ENCODE measurements at places on chromosomes 6 and 20.
A peak's percentile ranks its signal among the peaks of the same experiment; 100 is the strongest.

- no peak for DNase-seq
Measured at GRCh38 chr6:100465701-100466409, 1.1 kb upstream of the SIM1 start.

DNA sequence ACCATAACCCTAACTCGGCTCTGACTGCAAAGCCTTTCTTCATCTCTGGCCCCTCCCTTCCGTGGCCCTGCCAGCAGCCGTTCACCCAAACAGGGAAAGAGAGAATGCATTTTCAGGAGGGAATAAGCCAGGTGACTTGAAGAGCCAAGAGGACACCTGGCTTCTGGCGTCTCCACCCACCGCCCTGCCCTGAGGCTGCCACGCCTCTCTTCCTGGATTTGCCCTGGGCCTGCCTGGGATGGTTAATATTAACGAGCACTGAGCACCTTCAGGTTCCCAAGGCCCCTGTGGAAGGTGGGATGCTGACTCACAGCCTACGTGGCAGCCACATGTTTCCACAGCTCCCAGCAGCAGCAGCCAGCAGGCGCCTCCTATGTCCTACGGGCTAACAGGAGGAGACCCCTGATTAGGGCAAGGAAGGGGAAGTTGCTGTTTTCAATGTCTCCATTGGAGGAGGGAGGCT lies 138.0 kb upstream of the RREB1 start:
- DNase-seq = no peak

DNA sequence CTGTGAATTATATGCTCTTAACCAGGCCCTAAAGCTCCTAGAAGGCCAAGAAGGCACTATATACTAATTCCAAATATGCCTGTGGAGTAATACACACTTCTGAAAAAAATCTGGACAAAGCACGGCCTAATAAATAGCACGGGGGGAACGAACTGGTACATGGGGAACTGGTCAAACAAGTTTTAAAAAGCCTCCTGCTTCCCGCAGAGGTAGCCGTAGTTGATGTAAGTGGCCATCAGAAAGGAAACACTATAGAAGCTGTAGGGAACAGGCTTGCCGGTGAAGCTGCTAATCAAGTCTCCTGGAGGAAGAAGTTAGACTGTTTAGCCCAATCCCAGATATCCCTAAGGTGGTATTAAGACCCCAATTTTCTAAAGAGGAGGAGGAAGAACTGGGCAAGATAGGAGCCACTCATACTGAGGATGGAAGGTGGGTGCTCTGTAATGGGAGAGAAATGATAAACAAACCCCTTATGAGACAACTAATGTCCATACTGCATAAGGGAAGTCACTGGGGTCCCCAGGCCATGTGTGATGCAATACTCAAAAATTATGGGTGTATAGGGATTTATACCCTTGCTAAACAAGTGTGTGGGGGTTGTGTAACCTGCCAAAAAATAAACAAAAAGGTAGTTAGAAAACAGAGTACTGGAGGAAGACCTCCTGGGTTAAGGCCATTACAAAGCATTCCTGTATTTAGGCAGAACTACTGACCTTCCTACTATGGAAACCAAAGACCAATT lies 27.1 kb upstream of the ZNF318 start:
- DNase-seq = no peak

DNA sequence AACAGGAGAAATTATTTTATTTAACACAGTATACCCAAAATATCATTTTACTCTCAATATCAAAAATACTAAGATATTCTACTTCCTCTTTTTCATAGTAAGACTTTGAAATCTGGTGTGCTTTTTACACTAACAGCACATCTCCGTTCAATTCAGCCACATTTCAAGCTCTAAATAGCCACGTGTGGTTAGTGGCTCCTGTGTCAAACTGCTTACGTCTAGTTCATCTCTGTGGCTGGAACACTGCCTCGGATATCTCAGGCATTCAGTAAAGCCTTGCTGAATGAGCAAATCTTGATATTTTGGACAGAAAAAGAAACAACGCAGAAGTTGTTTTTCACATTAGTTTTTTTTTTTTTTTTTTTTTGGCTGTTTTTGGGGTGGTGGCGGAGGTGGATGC lies 136.1 kb downstream of the EYA4 start:
- no peak for DNase-seq

DNA sequence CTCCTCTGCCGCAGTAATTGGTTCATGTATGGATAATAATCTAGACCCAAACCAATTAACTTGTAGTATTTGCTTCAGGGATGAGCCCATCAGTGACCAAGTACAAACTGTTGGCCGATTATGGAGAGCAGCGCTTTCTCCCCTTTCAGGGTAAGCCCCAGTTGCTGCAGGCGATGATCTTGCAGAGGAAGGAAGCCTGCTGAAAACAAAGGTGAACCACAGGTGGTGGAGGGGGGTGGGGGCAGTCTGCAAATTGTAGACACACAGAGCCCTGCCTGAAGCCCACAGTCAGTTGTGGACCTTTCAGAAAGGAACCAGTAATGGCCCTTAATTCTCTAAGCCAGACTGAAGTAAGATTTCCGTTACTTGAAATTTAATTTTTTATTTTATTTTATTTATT lies 167.9 kb upstream of the JARID2 start:
- no peak for DNase-seq

DNA sequence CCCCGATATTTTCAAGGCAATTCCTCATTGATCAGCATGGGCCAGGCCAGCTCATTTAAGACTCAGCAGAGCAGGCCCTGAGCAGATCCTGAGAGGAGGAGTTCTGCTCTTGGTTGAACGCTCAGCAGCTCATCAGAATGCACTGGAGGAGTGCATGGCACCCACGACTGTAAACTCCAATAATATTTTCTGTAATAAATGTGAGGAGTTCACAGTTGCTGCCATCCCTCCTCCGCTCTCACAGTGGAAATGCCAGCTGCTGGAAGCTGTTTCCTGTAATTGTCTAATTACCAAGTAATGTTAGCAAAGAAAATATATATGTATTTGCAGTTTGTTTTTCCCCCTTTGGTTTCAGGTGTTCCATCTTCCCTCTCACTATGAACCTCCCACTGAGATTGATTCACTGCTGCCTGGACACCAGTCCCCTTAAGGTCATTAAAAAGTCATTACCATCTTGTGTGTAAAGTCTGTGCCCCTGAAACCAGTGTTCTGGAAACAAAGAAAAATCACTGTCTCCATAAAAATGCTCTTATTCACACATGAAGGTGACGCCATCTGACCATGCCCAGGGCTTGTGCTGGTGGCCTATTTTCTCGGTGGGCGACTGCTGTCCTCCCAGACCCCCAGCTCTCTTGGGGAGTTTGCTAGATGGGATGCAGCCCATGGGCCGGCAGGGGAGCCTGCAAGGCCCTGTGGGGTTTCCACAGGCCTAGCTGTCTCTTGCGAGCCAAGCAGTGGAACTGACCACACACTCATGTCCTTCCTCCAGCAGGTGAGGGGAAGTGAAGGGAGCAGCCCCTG lies 374.2 kb downstream of the ZFAND3 start:
- DNase-seq = no peak

- no peak for DNase-seq
Measured at GRCh38 chr6:39499053-39499452, 176.6 kb upstream of the KCNK16 start.

- no peak for DNase-seq
Measured at GRCh38 chr6:111646942-111647341, 41.3 kb upstream of the TRAF3IP2 start.

- no peak for DNase-seq
Measured at GRCh38 chr6:162864911-162865310, 137.1 kb downstream of the PACRG start.

GRCh38 chr6:111573892-111574797 lies 31.5 kb downstream of the TRAF3IP2 start:
- DNase-seq = no peak

DNA sequence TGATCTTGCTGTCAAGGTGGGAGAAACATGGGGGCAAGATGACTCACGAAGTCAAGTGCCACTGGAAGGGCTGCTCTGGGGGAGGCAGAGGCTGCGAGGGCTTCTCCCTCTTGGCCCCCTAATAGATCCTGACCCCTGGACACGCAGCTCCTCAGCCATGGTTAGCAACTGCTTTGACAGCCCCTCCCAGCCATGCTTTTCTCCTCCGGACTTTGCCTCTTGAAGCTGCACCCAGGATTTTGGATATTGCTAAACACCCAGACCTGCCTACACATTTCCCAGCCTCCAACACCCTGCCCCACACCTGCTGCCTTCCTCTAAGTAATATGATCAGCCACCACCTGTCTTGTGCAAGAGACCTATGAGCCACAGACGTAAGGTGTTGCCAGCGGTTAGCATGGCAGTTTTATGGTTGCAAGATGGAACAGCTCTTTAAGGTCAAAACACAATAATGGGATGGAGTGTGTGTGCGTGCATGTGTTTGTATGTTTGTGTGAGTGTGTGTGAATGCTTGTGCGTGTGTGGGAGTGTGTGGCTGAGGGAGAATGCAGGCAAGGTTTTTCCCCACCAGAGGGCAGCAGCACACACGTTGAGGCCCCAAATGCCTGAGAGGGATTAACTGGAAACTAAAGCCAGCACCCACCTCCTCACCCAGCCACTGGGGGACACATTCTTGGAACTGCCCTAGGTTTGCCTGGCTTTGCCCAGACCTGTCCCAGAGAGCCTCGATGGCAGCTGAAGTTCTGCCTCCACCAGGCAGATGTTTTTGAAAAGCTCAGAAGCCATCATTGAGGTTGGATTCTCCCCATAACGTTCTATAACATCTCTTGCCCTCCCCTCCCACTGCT lies 2.5 kb downstream of the IP6K3 start:
- DNase-seq = peak; percentile 67

DNA sequence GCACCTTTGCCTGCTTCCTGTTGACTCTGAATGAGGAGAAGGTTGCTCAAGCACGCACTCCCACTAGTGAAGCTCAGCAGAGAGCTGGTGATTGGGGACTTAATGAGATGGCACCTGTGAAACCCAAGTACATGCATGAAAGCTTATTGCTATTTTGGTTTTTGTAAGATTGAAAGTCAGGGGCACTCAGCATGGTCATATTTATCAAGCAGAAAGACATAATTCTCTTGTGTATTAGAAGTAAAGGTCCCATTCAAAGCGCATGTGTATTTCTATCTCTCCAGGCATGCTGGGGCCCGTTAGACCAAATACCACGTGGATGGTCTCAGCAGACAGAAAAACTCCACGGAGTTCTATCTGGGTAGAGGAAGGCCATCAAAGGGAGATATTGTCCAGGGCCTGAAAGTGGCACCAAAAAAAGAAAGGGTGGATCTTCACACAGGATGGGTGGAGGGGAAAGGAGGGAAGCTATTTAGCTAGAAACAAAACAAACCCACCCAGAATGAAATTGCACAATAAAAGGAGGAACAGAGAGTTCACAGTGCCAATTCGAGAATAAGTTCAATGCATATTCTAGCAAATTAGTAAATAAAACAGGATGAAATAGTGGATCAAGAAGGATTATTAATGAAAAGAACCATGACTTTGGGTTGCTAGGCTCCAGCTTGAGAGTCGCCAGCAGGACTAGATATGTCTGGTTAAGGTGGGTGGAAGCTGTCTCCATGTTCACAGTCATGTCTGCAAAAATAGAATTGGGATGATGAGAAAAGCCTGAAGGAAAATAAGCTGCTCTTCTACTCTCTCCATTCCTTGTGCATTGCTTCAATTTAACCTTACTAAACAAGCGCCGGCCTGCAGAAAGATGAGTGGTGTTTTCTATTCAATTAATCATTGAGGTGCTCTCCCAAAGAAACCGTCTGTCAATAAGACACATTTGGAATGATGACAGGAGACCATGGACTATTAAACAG lies 224.9 kb upstream of the DTNBP1 start:
- no peak for DNase-seq

- DNase-seq = no peak
Measured at GRCh38 chr6:119620846-119621555, 271.4 kb upstream of the MAN1A1 start.

- DNase-seq = peak; percentile 86
Measured at GRCh38 chr6:27902335-27903314, 9.6 kb downstream of the OR2B2 start.

- DNase-seq = no peak
Measured at GRCh38 chr20:33687370-33687915, 1.3 kb upstream of the E2F1 start.

DNA sequence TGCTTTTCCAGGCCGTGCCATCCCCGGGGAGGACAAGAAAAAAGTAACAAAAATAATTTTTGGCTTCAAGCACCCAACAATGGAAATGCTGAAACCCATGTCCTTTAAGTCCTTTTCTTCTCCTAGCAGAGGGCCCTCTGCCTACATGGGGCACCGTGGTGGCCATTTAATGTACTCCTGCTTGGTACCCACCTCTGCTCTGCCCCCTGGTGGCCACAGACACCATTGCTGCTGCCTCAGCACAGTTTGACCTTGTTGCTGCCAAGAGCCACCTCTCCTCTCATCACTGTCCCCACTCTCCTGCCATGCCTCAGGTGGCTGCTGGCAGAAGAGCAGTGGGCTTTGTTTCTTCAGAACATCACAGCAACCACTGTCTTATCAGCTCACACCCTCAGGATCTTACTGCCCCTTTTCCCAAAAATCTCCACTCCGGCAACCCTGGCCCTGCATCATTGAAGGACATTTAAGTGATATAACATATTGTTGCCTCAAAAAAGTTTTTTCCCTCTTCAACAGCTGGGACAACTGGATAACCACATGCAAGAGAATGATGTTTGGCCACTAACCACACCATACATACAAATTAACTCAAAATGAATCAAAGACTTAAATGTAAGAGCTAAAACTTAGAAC lies 12.9 kb upstream of the ARMC2 start:
- DNase-seq = peak; percentile 80

GRCh38 chr20:54909702-54910101 lies 434.3 kb downstream of the DOK5 start:
- no peak for DNase-seq

GRCh38 chr20:43968341-43969000 lies 53.8 kb downstream of the TOX2 start:
- DNase-seq = no peak

DNA sequence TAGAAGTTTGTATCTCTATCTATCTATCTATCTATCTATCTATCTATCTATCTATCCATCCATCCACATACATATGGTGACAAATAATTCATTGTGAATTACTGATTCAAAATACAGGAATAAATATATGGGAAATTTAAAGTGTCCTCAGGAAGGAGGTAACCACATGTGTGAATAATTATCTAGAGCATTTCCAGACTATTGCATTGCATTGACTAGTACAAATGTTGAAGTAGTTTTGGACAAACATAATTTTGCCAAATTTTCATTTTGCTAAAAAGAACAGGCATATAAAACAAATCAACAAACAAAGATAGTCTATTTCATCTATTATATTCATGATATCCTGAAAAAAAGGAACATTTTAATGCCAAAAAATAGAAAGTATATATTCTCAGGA lies 192.7 kb downstream of the UTRN start:
- no peak for DNase-seq

- DNase-seq = no peak
Measured at GRCh38 chr6:53390010-53390409, 41.3 kb upstream of the ELOVL5 start.

DNA sequence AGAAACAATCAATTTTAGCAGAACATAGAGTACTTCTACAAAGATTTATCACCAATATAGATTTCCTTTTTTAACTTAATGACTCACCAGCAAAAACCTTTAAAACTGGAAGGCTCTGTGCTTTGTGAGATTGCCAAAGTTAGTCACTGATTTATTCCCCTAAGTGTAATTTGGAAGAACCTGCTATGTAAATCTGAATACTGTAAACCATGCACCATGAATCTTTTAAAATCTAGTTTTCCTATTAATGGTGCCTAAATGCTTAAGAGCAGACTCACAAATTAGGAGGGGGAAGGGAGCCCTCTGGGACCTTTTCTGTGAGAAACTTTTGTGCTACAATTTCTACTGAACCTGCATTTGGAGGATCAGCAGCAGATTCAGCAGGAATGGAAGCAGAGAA lies 57.8 kb upstream of the PNRC1 start:
- DNase-seq = no peak
